ENCODE measurements at places on chromosomes 2 and 18. TPM values are rescaled to one million over a fixed set of nuclear protein-coding genes. Genes with fewer than 3 reads are reported as not detected.

DNA sequence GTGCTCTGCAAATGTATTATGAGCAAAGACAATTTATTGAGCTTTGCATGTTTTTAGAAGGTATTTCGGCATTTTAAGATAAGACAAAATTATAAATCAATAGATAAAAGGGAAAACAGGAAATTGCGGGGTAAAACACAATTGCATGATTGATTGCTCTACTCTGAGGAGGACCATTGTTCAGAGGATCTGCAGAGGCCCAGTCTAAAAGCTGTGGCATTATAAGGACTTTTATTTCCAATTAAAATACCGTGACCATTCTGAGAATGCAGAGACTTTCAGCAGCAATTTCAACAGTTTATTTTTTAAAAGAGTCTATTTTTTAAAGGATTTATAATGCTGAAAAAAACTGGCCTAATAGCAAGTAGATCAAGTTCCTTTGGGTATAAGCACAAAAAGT is 62.0 kb downstream of the TPGS2 start:
- no peak for DNase-seq

- DNase-seq = no peak
Measured at GRCh38 chr18:44737623-44738022, 56.9 kb downstream of the SETBP1 start.

- no peak for DNase-seq
Measured at GRCh38 chr2:127187831-127188230, 32.3 kb downstream of the CYP27C1 start.

Gene CHRNA1
- 371 TPM for total RNA-seq

DNA sequence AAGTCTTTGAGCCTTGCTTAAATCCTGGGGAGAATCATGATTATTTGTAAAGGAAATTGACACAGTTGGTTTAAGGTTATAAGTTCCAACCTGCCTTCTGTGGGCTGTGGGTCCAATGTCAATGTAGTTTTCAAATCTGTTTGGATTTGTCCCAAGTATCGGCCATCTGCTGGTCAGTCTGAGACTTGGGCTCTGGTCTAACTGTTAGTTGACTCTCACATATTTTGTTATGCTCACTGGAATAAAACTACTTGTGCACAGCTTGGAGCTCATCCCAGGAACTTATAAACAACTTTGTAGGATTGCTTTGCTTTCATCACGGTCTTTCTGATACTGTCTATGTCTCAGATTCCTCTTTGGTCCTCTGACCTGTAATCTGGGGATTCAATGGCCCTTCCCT is 1026.2 kb upstream of the ZEB2 start:
- no peak for DNase-seq

DNA sequence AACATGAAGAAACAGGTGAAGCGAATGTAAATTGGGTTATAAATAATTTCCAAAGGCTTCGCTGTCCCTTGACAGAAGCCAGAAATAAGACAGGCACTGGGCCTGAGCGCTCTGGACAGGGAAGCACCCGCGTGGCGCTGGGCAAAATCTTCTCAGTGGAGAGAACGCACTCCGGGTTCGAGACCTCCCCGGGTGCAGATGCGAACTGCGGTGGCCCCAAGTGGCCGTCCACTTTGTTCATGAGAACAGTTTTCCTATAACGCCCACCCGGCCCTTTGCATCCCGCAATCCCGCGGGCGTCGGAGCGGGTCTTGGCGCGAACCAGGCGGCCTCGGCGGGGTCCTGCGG is 651 bp upstream of the DPYSL5 start:
- no peak for DNase-seq
